Sigmoid colon (tissue), 7 donors: ENCODE measurements at places on chromosomes 5 and 9. TPM values are rescaled to one million over a fixed set of nuclear protein-coding genes. Genes with fewer than 3 reads are reported as not detected.
A peak's percentile ranks its signal among the peaks of the same experiment; 100 is the strongest.

DNA sequence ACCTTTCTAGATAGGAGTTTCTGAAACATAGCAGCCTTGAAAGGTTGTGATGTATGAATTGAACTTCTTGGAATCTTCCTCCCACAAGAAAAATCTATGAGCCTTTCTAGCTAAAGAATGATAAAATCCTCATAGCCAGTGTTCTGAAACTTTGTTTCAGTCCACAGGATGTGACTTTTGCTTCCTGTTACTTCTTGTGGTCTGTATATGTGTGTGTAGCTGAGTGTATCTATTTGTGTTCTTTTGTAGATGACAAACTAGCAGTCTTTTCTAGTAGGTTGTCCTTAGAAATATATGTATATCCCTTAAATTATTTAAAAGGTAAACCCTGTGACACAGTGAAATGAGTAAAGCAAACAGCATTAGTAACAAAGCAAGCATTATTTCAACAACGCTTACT, 188.8 kb downstream of the MRPS30 start:
- H3K4me1 ChIP-seq = no peaks in the 10 kb centered on the region
- DNase-seq = no peak
- no peaks in the 10 kb centered on the region for H3K36me3 ChIP-seq
- no peaks in the 10 kb centered on the region for H3K27me3 ChIP-seq
- H3K27ac ChIP-seq = no peak overlapping the region

GRCh38 chr9:27133817-27134216, 24.8 kb downstream of the TEK start:
- H3K4me1 ChIP-seq = no peaks in the 10 kb centered on the region
- H3K4me3 ChIP-seq = no peak overlapping the region
- H3K36me3 ChIP-seq = no peaks in the 10 kb centered on the region
- no peak overlapping the region for H3K27ac ChIP-seq

DNA sequence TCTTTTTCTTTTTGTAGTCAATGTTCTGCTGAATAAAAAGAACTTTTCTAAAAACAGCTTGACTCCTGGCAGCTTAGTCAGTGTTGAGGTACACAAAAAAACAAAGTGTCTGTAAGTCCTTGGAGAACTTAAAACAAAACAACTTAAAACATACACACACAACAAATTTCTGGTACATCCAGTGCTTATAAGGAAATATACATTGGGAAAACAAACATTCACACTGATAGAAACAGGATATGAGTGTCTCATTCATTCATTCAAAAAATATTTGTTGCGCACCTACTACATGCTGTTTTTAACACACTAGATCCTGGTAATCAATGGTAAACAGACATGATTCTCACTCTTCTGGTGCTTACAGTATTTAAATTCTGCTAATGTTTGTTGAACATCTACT, 27.4 kb upstream of the MEGF9 start:
- no peaks in the 10 kb centered on the region for H3K27me3 ChIP-seq
- DNase-seq = no peak
- no peaks in the 10 kb centered on the region for H3K36me3 ChIP-seq
- H3K4me1 ChIP-seq = no peaks in the 10 kb centered on the region

DNA sequence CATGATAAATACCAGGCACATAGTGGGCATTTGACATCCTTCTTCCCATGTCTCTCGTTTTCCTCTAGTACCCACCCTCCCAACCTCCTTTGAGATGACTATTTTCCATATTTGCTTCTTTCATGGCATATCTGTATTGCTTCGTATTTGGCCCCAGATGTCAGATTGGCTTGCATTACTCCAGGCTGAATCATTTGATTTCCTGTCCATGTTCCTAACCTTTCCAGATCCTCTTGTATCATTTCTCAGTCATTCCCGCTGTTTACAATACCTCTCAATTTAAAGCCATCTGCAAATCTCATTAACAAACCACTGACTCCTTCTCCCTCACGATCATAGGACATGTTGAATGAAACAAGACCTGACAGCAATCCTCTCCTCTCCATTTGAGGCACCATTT, 19.9 kb downstream of the MTX3 start:
- H3K36me3 ChIP-seq = peaks cover 12% of the 10 kb centered on the region
- no peaks in the 10 kb centered on the region for H3K27me3 ChIP-seq
- DNase-seq = no peak
- H3K27ac ChIP-seq = no peak overlapping the region

PRR16 gene
- 5.7 TPM for total RNA-seq

SRD5A1 gene
- total RNA-seq = 5.7 TPM

DNA sequence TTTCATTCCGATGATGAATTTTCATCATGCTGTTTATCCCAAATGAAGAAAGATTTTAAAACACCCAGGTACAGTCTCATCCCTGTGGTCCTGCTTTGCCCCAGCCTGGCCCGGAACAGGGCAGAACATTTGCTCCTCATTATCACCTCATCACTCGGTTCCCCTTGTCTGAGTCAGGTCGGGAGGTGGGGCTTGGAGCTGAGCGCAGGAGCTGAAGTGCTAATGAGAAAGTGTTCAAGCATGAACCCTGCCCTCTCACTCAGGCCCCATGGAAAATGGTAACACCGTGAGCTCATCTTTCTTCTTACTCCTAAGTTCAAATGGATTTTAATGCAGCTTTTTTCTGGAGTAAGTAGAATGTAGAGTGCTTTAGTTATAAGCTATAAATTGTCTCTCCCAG, 466.2 kb downstream of the KDM4C start:
- DNase-seq = no peak
- H3K27ac ChIP-seq = no peak overlapping the region
- no peak overlapping the region for H3K4me3 ChIP-seq
- H3K36me3 ChIP-seq = no peaks in the 10 kb centered on the region

LCN6 gene
- 19.1 TPM for total RNA-seq

- no peak for DNase-seq
- H3K27me3 ChIP-seq = peaks cover 7% of the 10 kb centered on the region
- no peak overlapping the region for H3K4me3 ChIP-seq
- no peak overlapping the region for H3K27ac ChIP-seq
- H3K4me1 ChIP-seq = no peaks in the 10 kb centered on the region
Measured at GRCh38 chr9:37732086-37732741, 21.4 kb upstream of the TRMT10B start.

GRCh38 chr5:57698802-57699201, 216.2 kb upstream of the ACTBL2 start:
- no peak for DNase-seq
- no peak overlapping the region for H3K4me3 ChIP-seq
- no peaks in the 10 kb centered on the region for H3K27me3 ChIP-seq
- H3K4me1 ChIP-seq = peaks cover 6% of the 10 kb centered on the region

- H3K27ac ChIP-seq = no peak overlapping the region
- H3K27me3 ChIP-seq = no peaks in the 10 kb centered on the region
- H3K4me3 ChIP-seq = no peak overlapping the region
- peaks cover 7% of the 10 kb centered on the region for H3K4me1 ChIP-seq
Measured at GRCh38 chr5:154176181-154176580, 14.4 kb upstream of the GALNT10 start.

- no peaks in the 10 kb centered on the region for H3K27me3 ChIP-seq
- peaks cover 55% of the 10 kb centered on the region for H3K4me1 ChIP-seq
- DNase-seq = peak; percentile 93
- H3K27ac ChIP-seq = peak overlapping the region; percentile 99
- H3K4me3 ChIP-seq = no peak overlapping the region
Measured at GRCh38 chr9:127130661-127131538, 8.5 kb upstream of the ANGPTL2 start.
